ENCODE measurements at places on chromosomes 11 and 22.

- DNase-seq: no peak
These were observed 316.4 kb upstream of the SORL1-AS1 start for GRCh38 chr11:121769191-121769590.

- no peak for DNase-seq
These were observed 830.4 kb upstream of the FAT3 start for GRCh38 chr11:91394073-91394726.

DNA sequence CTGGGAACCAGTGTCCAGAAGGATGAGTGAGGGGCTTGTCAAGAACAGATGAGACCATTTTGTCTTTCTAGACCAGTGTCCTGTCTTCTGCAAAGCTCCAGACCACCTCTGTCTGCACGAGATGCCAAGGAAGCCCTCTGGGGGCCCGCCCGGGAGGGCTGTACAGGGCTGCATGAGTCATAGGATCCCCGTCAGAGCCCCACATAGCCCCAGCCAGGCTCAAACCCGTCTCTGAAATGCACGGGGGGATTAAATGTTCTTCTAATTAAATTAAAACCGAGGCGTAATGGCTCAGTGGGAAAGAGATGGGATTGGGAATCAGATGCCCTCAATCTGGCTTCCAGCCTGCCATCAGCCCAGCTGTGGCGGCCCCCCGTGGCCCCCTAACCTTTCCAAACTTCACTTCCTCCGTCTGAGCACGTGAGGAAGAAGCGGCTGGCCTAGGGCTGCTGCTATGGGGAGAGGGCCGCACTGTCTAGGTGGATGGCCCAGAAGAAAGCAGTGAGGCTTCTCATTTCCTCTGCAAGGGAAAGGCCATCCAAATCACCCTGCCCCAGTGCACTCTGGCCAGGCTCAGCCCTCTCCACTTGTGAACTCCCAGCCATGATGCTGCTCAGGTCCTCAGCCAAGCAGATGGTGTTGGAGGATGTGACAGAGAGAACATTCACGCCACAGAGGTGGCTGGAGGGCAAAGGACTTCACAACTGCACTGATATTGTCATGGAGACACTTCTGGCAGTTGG, 32.8 kb downstream of the KCNQ1OT1 start:
- no peak for DNase-seq

GRCh38 chr11:125995313-125995712, 49.5 kb downstream of the VSIG10L2 start:
- DNase-seq: no peak

DNA sequence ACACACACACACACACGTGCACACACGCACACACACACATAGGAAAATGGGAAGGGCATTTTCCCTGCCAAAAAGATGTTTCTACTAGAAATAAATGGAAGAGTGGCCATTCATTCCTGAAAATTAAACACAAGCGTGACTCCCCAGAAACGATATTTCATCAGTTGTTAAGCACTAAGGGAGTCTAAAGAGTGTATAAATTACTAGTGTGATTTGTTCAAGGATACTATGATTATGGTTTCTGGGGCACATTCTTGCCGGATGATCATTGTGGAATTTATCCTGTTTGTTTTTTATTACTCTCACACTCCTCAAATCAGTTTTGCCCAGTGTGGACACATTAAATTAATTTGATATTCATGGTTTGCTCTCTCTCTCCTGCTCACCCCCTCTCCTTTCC, 16.4 kb upstream of the AMOTL1 start:
- no peak for DNase-seq

DNA sequence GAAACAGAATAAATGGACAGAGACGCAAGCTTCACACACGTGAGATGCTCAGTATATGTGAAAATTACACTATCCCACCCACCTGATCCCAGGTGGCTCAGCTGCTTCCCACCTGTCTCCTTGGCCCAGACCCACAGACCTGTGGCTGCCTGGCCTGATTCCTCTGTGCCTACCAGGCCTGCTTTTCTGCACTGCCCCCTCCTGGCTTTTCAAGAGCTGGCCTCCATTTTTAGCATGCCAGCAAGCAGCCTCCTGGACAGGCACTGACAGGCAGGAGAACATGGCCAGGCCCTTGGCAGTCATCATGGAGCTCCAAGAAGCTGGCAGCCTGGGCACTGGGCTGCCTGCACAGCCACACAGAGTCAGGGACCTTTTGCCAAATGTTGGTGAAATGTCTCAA, 79.5 kb upstream of the HMGXB4 start:
- no peak for DNase-seq

- peak; percentile 54 for DNase-seq
These were observed 102.1 kb upstream of the BID start for GRCh38 chr22:17876306-17876831.

DNA sequence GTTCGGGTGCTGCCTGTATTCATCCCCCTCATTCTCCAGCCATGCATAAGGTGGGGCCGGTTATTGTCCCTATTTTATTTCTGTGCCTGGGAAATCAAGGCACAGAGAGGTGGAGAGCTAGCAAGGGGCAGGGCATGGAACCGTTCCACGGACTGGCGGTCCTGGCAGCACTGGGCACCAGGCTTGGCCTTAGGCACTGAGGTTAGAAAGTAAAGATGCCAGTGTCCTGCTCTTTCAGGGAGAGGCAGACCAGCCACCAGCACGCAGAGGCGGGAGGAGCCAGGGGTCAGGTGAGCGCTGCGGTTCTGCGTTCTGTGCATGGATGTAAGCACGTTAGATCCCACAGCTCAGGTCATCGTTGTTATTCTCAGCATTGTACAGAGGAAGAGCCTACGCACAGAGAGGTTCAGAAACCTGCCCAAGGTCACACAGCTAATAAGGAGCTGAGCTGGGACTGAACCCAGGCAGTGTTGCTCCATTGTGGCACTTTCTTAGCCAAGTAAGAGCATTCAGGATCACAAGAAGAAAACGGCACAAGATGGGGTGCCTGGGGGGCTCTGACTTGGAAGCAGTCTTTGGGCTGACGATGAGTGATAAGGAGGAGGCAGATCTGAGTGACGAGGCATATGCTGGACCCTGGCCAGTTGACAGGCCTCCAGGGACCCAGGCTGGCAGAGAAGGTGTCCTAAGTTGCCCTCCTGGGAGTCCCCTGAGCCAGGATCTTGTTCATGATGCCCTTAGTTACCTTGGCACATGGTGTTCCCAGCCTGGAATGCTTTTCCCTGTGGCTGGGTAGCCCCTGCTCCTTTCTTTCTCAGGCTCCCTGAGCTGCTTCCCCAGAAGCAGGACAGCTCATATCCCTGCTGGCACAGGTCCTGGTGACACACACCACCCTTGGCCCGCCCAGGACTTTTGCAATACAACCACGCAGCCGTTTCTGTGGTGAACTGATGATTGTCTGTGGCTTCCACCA, 41.1 kb downstream of the OSBPL5 start:
- no peak for DNase-seq

GRCh38 chr11:70697701-70698100, 299.4 kb downstream of the CTTN start:
- DNase-seq: no peak

DNA sequence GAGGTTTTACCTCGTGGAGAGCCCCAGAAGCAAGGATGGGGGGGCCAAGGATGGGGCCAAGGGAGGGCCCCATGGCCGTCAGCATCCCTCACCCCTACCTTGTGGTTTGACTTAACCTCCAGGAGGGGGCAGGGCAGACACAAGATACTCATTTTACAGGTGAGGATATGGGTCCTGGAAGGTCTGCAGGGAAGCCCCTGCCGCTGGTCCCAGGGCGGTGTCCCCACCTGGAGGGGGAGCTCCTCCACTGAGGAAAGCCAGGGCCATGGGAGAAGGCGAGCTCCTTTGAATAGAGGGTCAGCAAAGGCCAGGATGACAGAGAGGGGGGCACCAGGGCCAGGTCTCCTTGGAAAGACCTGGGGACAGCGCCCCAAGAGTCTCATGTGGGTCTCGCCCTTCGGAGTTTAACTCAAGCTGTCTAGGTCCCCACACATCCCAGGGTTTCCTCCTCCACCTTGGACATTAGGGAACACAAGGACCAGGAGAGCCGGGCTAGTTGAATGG, 5.9 kb upstream of the ADORA2A start:
- DNase-seq: peak; percentile 79

- DNase-seq: no peak
These were observed 1475.5 kb upstream of the TENM4 start for GRCh38 chr11:80916173-80916798.

DNA sequence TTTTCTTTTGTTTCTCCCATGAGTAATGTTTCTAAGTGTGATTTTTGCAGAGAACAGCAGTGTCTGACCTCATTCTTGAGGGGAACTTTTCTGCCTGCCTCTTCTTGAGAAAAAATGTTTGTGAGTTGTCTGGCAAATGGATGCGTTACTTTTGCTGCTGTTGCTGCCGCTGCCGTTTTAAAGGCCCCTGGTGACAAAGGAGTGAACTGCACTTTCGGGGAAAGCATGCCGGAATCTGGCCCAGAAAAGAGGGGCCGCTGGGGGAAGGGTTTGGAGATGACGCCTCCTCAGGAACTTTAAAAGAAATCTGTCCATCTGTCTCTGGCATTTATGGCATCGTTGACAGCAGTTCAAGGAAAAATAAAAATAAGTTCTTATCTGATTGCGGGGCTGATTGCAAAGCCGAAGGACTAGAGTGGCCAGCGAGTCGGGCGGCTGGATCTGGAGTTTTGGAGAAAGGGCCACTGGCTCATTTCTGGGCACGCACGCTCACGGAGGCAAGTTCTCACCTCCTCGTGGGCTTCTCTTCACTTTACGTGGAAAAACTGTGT, 16.5 kb downstream of the ZBTB16 start:
- peak; percentile 29 for DNase-seq

- DNase-seq: no peak
These were observed 83.7 kb downstream of the KCNQ1 start for GRCh38 chr11:2528301-2529050.

- DNase-seq: peak; percentile 35
These were observed 886 bp downstream of the PITPNM1 start for GRCh38 chr11:67504005-67504949.

GRCh38 chr11:29184939-29185890, 831.6 kb downstream of the KCNA4 start:
- DNase-seq: no peak

DNA sequence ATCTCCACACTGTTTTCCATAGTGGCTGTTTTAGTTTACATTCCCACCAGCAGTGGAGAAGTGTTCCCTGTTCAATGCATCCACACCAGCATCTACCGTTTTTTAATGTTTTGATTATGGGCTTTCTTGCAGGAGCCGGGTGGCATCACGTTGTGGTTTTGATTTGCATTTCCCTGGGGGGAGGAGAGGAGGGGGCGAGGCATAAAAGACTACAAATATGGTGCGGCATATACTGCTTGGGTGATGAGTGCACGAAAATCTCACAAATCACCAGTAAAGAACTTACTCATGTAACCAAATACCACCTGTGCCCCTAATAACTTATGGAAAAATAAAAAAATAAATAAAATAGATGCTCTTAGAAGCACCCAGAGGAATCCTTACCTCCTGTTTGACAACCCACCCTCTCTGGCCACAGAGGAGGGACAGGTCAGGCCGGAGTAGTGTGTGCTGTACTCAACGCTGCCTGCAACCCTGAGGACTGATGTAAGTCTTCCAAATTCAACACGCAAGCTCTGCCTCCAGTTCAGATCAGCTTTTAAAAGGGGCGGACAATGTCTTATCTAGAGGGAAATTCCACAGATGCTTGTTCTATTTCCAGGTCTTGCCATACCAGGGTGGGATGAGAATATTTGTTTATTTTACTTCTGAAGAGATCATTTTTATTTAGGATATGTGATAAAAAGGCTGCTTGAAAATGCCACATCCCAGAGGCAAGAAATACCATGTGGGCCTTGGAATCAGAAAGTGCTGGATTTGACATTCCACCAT, 329.6 kb upstream of the B3GAT1 start:
- DNase-seq: no peak

DNA sequence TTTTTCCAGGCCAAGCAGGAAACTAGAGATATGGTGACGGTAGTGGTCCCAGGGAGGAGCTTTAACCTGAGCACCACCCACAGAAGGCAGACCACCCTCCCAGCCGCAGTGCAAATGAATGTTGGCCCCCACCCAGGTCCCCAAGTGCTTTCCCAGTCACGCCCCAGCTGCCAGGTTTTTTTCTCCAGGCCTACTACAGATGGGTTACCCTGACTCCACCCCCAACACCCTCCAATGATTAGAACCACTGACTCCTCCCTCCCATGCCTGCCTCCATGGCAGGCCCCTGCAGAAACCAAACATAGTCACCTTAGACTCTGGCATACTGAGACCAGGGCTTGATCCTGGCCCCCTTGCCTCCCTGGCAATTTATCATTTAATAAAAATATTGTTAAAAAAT, 58.7 kb upstream of the CHST1 start:
- no peak for DNase-seq

DNA sequence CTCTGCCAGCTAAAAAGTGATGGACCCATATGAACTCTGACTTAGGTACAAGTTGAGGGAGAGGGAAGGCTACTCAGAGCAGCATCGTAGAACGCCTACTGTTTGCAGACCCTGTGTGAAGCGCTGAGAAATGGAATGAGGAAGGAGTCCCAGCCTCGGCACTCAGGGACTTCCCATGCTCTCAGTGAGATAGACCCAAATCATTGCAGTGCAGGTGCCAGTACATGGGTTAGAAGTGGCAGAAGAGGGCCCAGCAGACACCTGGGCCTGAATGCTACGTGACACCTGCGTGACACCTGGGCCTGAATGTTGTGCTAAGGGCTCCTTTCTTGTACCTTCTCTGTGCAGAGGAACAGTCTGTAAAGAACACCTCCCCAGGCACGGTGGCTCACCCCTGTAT, 2.6 kb upstream of the PDGFB start:
- DNase-seq: peak; percentile 8

DNA sequence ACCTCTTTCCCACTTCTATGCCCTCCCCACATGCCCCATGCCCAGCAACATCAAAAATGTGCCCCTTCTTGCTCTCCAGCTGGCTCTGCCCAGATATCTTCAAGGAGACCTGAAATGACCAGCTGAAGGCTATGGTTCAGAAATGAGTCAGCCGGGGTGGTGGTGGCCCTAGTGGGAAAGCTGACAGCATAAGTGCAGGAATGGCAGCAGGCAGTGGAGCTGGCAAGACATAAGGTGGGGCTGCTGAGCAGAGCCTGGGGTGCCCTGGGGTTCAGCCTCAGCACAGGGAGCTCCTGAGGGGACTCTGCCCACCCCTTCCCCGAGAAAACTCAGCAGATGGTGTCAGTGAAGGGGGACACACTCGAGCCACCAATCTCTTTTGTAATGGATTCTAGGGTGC, 593.4 kb downstream of the BUD13 start:
- DNase-seq: no peak

GRCh38 chr11:126102436-126102981, 39.8 kb upstream of the CDON start:
- no peak for DNase-seq

DNA sequence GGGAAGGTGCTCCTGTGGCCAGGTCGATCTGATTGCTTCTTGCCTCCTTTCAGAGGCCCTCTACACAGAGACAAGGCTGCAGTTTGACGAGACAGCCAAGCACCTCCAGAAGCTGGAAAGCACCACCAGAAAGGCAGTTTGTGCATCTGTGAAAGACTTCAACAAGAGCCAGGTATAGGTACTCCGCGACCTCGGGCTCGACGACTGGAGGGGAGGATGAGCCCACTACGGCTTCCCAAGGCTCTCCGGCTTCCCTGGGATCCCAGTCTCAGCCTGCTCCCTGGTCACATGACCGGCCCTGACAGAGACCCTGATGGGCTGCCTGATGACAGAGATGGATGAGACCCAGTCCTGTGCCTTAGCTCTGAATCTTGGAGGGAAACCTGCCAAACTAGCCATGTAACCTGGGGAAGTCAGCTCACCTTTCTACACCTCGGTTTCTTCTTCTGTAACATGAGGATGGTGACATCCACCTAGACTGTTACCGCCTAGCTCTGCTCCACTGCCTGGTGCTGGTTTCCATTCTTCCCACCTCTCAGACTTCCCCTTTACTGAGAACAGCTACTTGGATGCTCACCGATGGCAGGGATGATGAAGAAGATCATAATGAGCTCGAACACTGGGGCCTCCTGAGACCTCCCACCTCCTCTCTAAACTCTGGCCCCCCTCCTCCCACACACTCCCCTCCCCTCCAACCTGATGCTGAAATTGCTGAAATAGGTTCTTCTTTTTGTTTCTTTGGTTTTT, 8.9 kb downstream of the RIBC2 start:
- DNase-seq: no peak

All from OCI-LY7 (cell line).